Lung microvascular endothelial cell (primary cell): ENCODE measurements at places on chromosomes 6 and 20. TPM values are rescaled to one million over a fixed set of nuclear protein-coding genes. Genes with fewer than 3 reads are reported as not detected.
A peak's percentile ranks its signal among the peaks of the same experiment; 100 is the strongest.

Gene SPEF1
- under 0.01 TPM in 1 of 2 replicates, not detected in the other for total RNA-seq

GRCh38 chr20:22339091-22339881, 245.1 kb downstream of the FOXA2 start:
- DNase-seq: peak; percentile 81

DNA sequence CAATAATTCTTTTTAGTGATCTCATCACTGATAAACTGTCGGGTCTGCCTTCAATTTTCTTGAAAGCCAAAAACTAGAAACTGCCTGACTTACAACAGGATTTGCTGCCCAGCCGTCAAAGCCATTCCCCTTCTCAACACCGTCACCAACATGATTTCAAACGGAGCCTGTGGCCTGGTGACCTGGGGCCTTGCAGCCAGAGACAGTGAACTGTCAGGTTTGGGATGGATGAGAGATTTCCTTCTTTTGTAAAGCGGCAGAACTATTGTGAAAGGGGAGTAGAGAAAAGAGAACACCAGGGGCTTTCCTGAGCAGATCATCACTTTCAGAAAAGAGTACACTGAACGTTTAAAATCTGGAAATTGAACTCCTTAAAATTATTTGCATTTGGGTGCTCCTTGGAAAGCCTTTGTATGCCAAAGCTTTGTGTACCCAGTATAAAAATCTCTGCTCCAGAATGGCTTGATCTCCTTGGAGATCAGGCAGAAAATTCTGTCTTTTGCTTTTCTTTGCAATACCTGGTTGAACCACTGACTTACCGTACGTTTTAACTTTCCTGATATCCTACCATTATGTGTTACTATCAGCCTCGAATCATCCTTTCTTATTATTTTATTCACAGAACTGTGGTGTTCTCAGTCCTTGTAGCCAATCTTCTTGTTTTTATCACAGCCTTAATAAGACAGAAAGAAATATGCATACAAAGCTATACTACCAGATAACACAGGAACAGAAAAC, 125.2 kb downstream of the PACRG start:
- no peak for DNase-seq

DNA sequence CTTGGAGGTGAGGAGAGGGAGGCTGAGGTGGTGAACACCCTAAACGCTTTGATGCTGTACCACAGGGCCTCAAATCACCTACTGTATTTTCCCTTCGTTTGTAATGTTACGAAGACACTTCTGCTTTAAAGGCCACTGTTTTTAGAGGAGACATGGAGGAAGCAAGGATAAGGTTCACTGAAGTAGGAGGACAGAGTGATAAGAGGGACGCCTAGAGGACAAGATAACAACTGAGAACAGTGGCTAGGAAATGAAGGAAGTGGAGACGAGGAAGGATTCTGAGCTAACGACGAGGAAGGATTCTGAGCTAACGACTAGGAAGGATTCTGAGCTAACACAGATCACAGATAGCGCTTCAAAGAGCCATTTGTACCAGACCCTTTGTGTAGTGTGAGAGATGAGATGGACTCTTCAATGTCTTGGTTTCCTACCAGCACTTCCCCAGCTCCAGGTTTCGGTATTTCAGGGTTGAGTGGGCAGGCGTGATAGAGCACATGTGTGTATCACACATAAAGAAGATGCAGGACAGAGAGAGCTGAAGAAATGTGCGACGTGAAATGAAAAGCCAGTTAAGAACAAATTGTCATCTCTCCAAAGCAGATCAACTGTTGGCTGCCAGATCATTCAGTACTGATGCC, 7.5 kb downstream of the SF3B5 start:
- DNase-seq: no peak

- DNase-seq: no peak
Measured at GRCh38 chr6:150420926-150421325, 52.1 kb downstream of the IYD start.

DNA sequence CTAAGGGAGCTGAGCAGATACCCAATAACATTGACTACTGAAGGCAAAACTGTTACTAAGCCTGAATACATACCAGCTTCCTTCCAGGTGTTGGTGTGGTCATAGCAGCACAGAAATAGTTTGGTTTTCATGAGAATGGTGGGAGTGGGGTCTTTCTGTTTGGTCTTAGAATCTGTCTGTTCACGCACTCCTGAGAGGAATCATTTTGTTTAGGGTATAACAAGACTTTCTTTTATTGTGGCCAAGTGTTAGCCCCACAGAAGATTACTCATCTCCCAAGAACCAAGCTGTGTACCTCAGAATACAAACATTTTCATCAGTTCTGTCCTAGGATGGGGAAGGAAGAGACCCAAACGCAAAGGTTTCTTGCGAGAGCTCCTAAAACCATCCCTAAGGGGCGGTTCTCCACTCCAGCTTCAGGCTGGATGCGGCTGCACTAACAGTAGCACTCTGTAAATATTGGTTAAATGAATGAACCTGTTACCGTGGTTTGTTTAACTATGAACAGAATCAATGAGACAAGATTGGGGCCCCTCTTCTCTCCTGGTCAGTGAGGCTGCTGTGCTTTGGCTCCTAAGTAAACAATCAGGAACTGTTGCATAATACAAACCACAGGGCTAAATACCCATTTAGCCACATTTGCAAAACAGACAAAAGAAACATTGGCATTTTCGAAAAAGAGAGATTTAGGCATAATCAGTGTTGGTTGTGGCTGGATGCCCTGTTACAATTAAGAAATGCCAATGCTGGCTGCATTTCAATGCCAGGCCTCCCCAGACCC, 44.9 kb downstream of the SNAP25 start:
- no peak for DNase-seq

GRCh38 chr20:39195582-39196021, 233.5 kb downstream of the DHX35 start:
- DNase-seq: no peak

DNA sequence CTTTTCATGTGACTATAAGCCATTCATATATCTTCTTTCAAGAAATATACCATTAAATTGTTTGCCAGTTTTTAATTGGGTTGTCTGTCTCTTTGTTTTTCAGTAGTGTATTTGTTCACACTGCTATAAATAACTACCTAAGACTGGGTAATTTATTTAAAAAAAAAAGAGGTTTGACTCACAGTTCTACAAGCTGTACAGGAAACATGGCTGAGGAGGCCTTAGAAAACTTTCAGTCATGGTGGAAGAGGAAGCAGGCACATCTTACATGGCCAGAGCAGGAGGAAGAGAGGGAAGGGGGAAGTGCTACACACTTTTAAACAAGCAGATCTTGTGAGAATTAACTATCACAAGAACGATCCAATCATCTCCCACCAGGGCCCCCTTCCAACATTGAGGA, 255.3 kb downstream of the EPM2A start:
- no peak for DNase-seq

Gene CLDN20
- not detected in 2 replicates for total RNA-seq

Gene KIAA0408
- total RNA-seq: not detected in 2 replicates

Gene ZNF337
- total RNA-seq: 8.7 and 12.5 TPM in 2 replicates

Gene CDH4
- under 0.01 TPM in 2 replicates for total RNA-seq

DNA sequence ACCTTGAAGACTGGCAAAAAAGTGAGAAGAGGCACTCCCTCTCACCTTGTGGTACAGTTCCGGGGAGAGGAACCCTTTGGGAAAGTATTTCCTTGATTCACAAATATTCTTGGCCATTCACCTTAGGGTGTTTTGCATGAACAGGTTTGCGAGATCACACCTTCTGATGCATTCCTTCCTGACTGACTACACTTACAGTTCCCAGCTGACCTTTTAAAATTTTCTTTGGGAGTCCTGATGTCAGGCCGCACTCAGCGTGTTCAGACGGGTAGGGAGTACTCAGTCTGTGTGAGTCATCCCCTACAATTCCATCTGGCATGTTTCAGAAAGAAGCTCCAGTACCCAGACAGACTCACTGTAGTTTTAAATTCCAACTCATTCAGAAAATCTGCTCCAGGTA, 1.7 kb downstream of the ADGRF4 start:
- no peak for DNase-seq

DNA sequence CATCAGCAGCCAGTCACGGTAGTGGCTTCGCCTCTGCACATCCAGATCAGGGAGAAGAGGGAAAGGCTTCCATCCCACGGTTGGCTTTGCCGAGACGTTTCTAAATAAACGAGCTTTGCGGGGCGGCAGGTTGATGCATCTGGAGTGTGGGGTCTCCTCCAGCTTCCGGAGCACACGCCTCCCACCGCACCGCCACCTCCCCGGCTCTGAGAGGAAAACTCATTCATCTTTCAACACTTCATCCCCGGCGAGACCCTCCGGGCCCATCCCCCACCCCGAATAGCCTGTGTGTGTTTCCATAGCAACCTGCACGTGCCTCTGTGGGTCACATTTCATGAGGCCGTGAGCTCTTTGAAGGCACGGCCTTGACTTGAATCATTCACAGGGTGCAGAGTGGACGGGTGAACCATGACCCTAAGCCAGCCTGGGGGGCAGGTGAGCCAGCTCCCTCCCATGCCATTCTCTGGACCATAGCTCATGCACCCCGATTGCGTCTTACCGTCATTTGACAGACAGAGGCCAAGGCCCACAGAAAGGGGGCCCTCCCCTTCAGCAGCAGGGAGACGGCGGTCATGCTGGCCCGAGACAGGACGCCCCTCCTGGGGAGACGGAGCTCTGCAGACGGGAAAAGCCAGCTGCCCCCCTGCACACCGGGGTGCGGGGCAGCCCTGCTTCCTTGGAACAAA, 16.2 kb upstream of the CHRNA4 start:
- no peak for DNase-seq

DNA sequence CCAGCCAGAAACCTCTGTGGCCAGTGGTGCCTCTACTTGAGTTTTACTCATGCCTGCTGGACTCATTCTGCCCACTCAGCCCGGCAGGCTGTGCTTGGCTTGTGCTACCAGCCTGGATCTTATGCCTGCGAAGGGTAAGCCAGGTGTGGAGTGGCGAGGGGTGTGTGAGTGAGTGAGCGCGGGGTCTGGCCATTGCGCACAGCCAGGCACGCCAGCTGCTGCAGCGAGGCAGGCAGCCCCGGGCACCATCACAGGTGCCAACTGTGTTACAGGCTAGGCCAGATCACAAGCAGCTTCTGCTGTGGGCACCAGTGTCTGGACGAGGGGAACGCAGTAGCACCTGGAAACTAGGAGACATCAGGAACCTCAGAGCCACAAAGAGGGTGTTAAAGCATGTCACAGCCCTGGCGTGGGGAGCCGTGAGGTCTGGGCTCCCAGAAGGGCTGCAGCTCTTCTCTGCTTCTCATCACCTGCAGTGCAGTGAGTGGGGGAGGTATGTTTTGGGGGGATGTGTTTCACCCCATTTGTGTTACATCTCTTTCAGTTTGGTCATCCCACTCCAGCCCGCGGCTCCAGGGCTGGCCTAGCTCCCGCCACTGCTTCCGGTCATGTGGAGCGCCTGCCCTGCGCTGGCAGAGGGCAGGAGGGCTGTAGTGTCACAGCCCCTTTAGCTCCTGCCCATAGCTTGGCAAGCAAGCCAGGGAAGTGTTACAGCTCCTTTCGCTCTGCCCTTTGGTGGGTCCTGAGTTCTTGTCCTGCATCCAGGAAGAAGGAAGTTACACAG, 379.7 kb upstream of the IMPG1 start:
- no peak for DNase-seq

Gene TFAP2D
- not detected in 2 replicates for total RNA-seq
